ENCODE measurements at places on chromosomes 3 and 15.

DNA sequence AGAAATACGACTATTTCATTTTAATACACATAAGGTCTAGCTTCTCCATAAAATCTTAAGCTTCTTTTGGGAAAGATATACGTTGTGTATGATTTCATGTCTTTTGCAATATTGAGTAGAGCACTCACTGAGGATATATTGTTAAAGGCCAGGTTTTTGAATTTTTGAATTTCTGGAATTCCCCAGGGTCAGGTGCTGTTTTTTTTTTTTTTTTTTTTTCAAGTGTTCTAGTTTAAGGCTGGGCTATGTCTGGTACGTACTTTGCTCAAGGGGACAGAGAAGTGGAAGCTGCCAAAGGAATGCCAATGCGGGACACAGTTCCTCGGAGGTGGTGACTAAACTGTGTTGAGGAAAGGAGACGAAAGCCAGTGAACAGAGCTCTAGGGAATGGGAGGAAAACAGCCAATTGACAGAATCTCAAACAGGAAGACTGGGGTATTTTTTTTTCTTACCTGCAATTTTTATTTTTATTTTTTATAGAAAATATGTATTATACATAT lies 510.5 kb upstream of the CBLB start:
- no peak for DNase-seq

GRCh38 chr3:15808679-15809310 lies 11.0 kb upstream of the ANKRD28 start:
- no peak for DNase-seq

GRCh38 chr3:19888428-19889152 lies 45.4 kb downstream of the EFHB start:
- no peak for DNase-seq

GRCh38 chr3:73028803-73029202 lies 32.2 kb downstream of the PPP4R2 start:
- no peak for DNase-seq

DNA sequence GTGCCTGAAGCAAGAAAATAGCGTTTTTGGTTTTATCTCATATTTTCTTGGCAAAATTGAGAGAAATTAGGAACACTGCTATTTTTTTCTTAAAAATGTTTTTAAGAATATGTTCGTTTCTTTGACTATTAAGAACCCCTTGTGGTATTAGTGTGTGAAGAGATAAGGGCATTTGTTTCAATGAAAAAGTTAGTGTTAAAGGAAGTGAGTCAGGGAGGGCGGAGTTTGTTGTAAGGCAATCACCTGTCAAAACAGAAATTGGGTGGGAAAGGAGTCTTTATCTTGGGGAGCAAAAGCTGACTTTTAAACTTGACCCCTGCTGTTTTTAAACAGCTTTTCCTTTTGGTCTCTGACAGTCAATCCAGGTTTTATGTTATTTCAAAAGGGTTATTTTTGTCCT lies 4.2 kb downstream of the RAP2B start:
- no peak for DNase-seq

GRCh38 chr3:61743067-61743466 lies 181.7 kb downstream of the PTPRG start:
- DNase-seq, result no peak

- no peak for DNase-seq
These were observed 85.4 kb downstream of the IGSF11 start for GRCh38 chr3:118949113-118949760.

DNA sequence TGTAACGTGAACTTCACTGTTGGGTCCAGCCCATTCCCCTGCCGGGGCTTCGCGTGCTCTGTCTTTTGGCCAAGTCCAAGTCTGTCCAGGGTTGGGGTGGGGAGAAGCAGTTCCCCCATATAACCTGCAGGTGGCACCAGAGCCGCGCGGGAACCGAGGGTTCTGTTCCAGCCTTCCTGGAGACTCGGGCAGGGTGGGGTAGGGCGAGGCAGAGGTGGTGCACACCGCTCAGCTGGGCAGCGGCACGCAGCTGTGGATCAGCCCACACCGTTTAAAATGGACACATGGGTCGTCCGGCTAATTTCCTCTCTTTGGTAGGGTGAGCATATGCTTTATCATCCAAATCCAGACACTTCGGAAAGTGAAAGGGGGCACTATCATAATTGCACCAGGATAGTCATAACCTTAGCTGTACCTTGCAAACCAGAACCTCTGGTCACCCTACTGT lies 118.1 kb downstream of the TBC1D2B start:
- DNase-seq, result peak; percentile 66

GRCh38 chr3:49723296-49723627 lies 489 bp downstream of the GMPPB start:
- DNase-seq, result no peak

- DNase-seq, result no peak
These were observed 15.3 kb upstream of the STRIT1 start for GRCh38 chr3:155308831-155309230.

- no peak for DNase-seq
These were observed 2.7 kb upstream of the CRELD1 start for GRCh38 chr3:9930804-9931418.

DNA sequence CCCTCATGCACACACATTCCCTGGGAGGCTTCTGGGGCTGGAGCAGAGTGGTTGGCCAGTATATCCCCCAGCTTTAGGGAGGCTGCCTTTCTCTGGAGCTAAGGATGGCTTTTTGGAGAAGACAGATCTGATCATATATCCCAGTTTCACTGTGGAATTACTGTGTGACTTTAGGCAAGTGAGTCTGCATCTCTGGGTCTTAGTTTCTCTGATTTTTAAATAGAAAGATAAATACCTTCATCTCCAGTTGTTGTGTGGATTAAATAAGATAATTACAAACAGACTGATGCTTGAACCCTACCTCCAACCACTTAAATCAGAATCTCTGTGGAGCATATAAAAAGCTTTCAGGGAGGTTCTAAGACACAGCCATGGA lies 11.1 kb upstream of the WNT7A start:
- DNase-seq, result no peak

GRCh38 chr3:192816351-192816750 lies 89.0 kb upstream of the FGF12 start:
- DNase-seq, result no peak

GRCh38 chr3:47176582-47176981 lies 12.7 kb upstream of the SETD2 start:
- DNase-seq, result no peak

- no peak for DNase-seq
These were observed 595.6 kb downstream of the ROBO1 start for GRCh38 chr3:79172241-79172640.
